ENCODE measurements at places on chromosomes 1 and 21.
A peak's percentile ranks its signal among the peaks of the same experiment; 100 is the strongest.

DNA sequence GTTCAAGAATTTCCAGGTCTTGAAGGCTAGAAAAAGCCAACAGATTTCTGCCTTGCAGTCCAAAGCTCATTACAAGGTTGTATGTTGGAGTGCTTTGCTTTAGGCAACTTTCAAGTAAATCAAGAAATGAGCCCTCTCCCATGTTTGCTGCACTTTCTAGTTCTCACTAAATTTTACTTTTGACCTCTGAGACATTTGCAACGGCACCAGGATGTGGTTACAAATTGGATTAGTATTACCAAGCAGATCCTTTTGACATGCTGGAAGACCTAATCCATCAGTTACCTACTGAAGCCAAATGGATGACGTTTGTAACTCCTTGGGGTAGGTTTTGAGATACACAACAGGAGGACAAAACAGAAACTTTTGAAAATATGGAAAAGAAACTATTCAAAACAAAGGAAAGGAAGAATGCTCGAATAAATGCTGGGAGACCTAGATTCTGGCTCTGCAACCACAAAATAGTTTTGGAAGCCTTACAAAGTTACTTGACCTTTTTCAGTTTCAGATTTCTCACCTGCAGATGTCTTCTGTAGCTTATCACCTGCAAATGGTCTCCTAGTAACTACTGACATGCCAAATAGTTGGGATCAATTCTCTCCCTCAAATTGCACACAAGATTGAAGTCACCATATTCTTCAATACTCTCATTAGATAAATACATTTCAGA lies 251.7 kb upstream of the ADGRL2 start:
- no peak for DNase-seq

DNA sequence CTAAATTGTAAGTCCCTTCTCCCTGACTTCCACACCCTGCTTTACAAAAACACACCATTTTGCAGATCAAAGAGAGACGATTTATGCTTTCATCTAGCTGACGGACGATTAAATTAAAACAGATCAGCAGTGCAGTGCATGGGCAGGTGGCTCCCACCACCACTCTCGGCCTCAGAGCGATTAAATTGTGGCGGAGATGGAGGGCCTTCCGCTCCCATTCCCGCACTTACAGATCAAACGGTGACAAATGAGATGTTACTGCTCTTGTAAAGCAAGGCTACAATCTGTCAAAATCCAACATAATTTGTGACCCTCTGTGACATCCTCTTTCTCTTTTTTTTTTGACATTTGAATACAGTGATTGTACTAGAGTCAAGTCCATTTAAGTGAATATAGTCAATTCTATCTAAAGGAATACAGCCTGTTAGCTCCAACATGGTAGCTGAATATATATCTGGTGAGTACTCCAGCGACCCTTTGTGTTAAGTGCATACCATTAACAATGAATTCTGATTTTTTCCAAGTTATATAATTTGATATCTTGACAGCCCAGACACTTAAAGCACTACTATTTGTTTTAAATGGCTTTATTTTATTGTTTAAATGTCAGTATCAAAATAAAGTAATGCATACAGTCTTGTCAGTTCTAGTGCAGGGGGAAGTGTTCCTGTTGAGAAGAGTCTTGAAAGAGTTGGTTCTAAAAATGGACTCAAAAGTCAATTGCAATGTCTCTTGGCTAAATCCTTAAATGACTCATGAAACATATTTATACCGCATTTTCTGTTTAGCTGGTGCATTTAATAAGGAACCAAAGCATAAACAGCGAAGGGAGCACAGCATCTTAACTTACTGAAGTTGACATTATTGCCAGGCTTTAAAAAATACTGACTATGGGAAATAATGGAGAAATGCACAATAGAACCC lies 109.0 kb downstream of the ESRRG start:
- no peak for DNase-seq

GRCh38 chr1:157116737-157117103 lies 17.1 kb upstream of the ETV3L start:
- DNase-seq, result no peak

GRCh38 chr1:36128126-36128904 lies 3.3 kb upstream of the COL8A2 start:
- no peak for DNase-seq

DNA sequence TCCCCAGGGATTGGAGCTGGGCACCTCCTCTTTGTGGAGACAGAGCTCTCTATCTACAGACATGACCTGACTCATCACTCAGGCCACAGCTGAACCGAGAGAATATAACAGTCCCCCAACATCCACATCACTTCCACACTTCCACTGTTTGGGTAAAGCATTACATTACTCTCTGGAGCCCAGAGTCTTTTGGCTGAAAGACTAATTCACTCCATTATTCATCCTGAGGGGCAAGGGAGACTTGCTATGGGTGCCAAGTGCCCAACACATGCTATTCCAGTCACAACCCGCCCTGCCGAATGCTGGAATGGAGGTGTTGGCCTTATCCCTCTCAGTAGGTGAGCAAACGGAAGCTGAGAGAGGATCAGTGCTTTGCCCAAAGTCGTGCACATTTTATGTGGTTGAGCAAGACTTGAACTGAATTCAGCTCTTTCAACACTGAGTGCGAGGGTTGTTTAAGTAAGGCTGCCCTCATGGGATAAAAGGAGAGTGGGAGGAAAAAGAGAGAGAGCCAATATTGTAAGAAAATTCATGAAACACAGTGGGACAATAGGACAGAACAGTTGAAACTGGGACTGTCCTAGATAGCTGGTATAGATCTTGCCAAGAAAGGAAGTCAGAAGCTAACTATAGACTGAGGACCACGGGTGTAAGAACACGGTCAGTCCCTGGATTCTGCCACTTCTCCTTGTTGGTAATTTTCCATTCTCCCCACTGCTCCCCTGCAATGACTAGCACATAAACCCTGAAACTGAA lies 13.5 kb upstream of the CHI3L1 start:
- no peak for DNase-seq

DNA sequence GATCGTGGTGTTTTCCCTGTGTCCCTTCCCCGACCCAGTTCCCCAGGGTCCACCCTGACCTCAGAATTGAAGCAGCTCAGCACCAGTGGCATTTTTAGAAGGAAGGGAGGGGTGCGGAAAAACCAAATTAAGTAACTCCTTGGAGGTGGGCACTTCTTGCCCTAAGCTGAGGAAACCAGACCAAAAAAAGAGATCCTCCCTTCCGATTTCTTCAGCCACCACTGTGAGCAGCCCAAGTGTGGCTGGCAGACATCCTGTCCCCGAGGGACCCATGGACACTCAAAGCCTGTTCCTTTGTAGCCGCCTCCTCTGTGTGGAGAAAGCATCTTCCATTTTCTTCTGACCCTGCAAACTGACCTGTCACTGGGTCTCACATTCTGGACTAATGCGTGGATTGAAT lies 31.3 kb downstream of the KIRREL1 start:
- DNase-seq, result no peak

- peak; percentile 51 for DNase-seq
Observed at GRCh38 chr1:156508205-156508954, 7.8 kb upstream of the MEF2D start.

DNA sequence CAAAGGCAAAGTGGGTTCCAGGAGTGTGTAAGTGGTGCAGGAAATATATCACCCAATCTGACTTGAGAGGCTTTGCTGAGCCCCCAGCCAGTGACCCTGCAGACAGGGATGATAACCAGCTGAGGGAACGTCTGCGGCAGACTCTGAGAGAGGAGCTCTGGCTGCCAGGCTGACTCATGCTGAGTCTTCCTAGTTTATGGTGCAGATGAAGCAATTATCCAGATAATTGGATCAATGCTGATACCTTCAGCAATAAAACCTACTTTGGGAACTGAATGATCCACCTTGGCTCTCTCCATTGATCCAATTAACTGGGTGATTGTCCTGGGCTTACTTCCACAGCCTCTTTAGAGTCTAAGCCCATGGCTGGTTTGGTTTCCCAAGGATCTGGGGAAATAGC lies 7.3 kb downstream of the C8B start:
- no peak for DNase-seq

- DNase-seq, result no peak
Observed at GRCh38 chr1:99504287-99504686, 141.6 kb upstream of the PALMD start.

DNA sequence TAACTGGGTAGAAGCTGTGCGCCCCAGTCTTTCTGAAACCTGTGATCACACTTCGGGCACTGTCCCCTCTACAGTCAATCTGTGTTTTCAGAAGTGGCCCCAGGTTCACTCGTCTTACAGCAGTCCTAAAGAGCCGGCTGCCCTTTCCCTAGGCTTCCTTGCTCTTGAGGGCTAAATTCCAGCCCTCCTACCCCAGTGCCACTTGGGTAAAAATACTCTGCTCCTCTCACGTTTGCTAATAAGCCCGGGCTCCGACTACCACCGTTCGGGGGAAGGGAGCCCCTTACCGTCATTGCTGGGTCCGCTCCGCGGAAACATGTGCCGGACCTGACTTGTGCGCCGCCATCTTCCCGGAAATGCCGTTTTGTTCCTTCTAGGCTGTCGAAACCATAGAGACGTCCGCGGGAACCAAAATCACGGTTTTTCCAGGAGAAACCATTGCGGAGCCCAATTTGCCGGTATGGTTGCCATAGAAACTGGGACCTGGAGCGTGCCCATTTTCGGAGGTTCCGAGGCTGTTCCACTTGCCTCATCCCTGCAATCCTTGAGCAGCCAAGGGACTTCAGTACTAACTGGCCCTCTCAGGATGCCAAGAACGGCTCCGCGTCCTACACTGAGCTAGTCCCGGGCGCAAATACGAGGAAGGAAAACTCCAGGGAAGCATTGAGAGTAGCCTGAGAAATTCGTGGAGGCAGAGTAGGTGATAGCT lies at the start of gene GPATCH4:
Gene GPATCH4 (minus strand): TSS at position 358 of the 709 bp plus-strand sequence.
- DNase-seq, result peak; percentile 84

GRCh38 chr1:46465981-46466476 lies 23.6 kb upstream of the DMBX1 start:
- DNase-seq, result no peak

GRCh38 chr1:45543581-45544417 lies 6.8 kb upstream of the AKR1A1 start:
- DNase-seq, result peak; percentile 84

GRCh38 chr1:50873458-50874187 lies 86.4 kb downstream of the FAF1 start:
- DNase-seq, result peak; percentile 65

- DNase-seq, result no peak
Observed at GRCh38 chr1:45499415-45499769, 481 bp downstream of the CCDC163 start.

DNA sequence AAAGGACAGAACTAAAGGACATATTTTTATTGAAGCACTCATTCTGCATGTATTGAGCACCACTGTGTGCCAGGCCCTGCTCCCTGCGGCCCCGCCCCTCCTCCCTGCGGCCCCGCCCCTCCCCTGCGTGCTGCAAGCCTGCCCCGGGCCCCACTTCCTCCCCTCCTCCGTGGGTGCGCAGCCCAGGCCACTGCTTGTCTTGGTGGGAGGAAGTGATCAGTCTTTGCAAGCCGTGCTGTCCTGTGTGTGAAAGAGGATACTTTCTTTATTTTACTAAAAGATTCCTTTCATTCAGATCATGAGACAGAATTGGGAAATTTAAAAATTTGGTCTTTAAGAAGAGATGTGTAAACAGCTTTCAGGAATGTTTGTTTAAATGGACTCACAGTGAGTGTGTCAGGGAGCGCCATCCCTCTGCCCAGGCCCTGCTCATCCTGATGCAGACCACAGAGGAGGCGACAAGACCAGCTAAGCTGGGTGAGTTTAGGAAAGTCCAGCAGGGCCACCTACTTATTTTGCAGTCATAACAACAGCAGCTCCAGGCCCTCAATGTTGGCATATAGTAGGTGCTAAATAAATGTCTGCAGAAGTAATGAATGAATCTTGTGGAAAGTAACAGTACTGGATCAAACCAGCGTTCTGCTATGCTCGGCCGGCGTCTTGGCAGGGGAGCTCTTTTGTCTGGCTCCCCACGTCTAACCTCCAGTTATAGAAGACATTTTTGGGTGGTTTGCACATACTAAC lies 88.3 kb upstream of the SELENON start:
- DNase-seq, result peak; percentile 58

DNA sequence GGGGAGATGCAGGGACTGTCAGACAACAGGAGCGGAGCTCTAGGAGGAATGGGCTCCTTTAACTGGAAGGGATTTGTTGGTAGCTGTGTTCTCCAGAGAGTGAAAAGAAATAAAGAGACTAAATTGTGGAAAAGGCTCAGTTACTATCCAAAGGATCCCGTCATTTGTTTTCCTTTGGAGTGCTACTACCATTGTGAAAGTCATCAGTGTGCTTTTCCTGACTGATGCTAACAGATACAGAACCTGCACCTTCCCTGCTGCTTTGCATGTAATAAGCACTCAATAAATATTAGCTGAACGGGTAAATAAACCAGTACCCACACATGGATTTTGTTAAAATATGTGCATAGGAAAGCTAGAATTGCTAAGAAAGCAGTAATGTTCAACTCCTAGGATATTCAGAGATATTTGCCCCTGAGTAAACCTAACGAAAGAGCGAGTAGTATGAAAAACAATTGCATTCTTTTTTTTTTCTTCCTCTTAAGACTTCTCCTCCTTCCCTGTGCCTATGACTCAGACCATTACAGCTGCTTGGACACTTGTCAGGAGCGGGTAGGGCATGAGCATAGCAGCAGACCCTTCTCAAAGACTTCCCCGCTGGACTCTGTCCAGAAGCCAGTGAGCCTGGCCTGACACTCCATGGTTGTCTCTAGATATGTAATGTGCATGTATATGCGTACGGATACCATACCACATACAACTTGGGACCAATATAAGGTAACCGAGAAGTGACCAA lies 41.7 kb downstream of the PTGFRN start:
- DNase-seq, result no peak

DNA sequence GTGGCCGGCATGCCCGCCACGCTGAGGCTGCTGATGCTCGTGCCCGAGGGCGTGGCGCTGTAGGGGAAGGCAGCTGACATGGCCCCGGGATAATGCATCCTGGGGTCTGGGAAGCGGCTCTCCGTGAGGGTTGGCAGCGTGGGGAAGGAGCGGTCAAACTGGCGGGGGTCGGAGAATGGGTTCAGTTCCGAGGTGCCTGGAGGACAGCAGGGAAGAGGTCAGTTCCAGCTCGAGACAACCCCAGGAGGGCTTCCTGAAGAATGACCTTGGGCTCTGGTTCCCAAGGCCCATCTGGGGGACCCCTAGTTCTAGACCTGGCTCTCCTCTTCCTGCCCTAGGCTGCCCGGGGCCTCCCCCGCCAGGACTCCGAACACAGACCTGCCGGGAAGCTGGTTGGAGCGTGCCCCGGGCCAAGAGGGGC lies 27.6 kb downstream of the RUNX3 start:
- no peak for DNase-seq

DNA sequence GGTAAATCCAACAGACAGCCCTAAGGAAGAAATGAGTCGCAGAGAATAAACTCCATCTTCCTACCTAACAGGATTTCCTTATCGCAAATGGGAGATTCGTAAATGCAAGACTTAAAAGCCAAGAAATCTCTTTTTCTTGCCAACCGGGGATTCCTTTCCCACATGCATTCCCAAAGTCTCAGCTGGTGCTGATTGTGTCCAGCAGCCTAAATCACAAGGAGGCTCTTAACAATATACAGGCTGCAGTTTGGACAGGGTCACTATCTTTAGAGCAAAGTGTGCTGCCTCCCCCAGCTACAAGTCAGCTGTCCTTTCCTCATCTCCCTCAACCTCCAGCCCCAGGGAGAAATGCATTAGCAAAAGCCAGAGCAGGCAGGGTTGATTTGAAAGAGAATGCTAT lies 189.8 kb upstream of the PLXNA2 start:
- DNase-seq, result no peak

Data from CD4-positive, alpha-beta T cell treated with Interleukin-1 beta for 1 hour (primary cell).